ENCODE measurements at places on chromosomes 2 and 18. TPM values are rescaled to one million over a fixed set of nuclear protein-coding genes. Genes with fewer than 3 reads are reported as not detected.

Gene ATAD2B
- 41.4 TPM for total RNA-seq

Gene DLGAP1
- not detected for total RNA-seq

Gene CXCR2
- total RNA-seq, result not detected

Gene KCNJ13
- total RNA-seq, result not detected

Gene ABCB11
- not detected for total RNA-seq

Gene ZNF236
- 25.6 TPM for total RNA-seq

Gene SANBR
- total RNA-seq, result 1.9 TPM

Gene BOD1L2
- not detected for total RNA-seq

Gene ANTXR1
- total RNA-seq, result 0.08 TPM

Gene REG3G
- not detected for total RNA-seq
